ENCODE measurements at places on chromosomes 7 and 10. TPM values are rescaled to one million over a fixed set of nuclear protein-coding genes. Genes with fewer than 3 reads are reported as not detected.

DNA sequence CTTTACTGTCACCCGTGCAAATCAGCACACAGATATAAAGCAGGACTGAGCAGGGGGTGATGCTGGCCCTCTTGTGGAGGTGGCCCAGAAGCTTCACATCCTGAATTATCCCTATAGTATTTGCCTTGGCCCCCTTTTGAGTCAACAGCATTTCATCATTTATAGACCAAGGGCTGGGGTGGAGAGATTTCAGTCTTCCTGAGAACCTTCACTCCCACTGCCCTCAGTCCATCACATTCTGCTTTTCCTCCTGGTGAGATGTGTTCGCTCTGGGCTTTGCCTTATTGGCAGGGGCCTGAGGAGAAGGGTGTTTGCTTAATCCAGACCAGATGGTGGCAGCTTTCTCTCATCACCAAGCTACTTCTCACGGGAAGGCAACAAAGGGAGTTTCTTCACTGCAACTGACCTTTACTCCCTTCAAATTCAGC, 47.7 kb downstream of the NOC3L start:
- peaks cover 30% of the 10 kb centered on the region for H3K27me3 ChIP-seq
- no peaks in the 10 kb centered on the region for H3K4me1 ChIP-seq
- H3K4me3 ChIP-seq, result no peak overlapping the region

DNA sequence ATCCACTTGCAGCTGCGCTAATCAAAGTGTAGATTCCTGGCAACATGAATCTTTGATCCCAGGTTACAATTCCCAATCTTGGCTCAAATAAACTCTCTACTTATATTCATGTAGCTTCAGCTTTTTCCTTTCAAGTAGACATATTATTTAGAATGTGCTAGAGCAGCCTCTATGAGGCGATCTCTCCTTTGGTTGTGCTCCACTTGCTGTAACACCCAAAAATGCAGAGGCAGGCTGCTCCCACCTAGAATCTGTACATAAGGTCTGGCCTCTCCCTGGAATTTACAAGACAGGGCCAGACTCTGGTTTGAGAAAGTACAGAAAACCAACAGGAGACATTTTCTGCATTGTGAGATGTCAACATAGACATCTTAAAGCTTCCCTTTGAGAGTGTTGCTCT, 23.1 kb downstream of the ZNF107 start:
- no peak overlapping the region for H3K27ac ChIP-seq
- peak; percentile 20 for DNase-seq
- H3K4me1 ChIP-seq, result peaks cover 3% of the 10 kb centered on the region
- H3K27me3 ChIP-seq, result no peaks in the 10 kb centered on the region
- no peak overlapping the region for H3K4me3 ChIP-seq

The GJC3 gene
- 0.14 TPM for total RNA-seq

The TEX36 gene
- total RNA-seq, result not detected

DNA sequence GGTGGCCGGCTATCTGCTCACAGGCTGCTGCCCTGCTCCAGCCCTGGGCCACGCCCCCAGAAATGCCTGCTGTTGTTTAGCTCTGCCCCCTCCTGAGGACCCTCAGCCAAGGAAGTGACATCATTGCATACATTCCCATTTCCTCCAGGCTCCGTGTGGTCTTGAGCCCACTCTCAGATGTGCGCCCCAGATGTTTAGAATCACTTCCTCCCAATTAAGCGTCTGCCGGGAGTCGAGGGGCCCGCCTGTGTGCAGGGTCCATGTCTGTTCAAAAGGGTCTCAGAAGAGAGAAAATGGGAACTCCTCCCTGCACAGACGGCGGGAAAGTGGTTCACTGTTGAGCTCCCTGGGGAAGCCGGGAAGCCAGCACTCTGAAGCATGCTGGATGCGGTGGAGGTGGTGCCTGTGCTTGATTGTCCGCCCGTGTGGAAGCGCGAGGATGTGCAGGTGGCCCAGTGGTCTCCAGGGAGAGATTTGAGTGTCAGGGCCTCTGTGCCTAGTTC, 116.9 kb upstream of the PPIF start:
- no peak overlapping the region for H3K27ac ChIP-seq
- peaks cover 38% of the 10 kb centered on the region for H3K36me3 ChIP-seq
- no peak overlapping the region for H3K4me3 ChIP-seq
- no peak for DNase-seq
- no peaks in the 10 kb centered on the region for H3K27me3 ChIP-seq
- no peaks in the 10 kb centered on the region for H3K4me1 ChIP-seq

DNA sequence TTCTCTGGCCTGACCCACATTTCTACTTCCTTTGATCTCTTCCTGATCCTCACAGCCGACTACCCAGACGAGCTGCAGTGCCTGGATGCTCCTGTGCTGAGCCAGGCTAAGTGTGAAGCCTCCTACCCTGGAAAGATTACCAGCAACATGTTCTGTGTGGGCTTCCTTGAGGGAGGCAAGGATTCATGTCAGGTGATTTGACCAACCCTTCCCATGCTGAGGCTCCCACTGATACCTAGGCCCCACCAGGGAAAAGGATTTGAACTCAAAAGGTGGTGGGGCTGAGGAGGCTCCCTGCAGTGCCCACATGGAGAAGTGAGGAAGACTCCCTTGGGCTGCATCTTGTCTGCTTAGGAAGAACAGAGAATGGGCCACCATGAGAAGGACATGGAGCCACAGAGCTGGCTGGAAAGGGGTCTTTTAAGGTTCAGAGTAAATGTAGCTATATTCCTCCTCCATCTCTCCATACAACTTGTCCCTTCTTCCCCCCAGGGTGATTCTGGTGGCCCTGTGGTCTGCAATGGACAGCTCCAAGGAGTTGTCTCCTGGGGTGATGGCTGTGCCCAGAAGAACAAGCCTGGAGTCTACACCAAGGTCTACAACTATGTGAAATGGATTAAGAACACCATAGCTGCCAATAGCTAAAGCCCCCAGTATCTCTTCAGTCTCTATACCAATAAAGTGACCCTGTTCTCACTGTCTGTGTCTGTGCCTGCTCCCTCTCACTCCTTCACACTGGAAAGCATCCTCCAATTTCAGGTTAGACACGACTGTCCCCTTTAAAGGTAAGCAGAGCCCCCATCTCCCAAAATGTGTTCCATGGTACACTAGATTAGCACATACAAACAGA, 3.3 kb downstream of the PRSS1 start:
- no peaks in the 10 kb centered on the region for H3K27me3 ChIP-seq
- H3K4me3 ChIP-seq, result no peak overlapping the region
- H3K36me3 ChIP-seq, result no peaks in the 10 kb centered on the region
- no peaks in the 10 kb centered on the region for H3K4me1 ChIP-seq

The NPC1L1 gene
- total RNA-seq, result under 0.01 TPM

- DNase-seq, result no peak
- peak overlapping the region; percentile 48 for H3K27ac ChIP-seq
- no peaks in the 10 kb centered on the region for H3K36me3 ChIP-seq
- no peak overlapping the region for H3K4me3 ChIP-seq
- peaks cover 13% of the 10 kb centered on the region for H3K4me1 ChIP-seq
These were observed 171.2 kb downstream of the ARHGAP12 start for GRCh38 chr10:31757386-31757791.

- no peak for DNase-seq
- peaks cover 1% of the 10 kb centered on the region for H3K4me1 ChIP-seq
- no peaks in the 10 kb centered on the region for H3K27me3 ChIP-seq
- H3K36me3 ChIP-seq, result no peaks in the 10 kb centered on the region
- H3K4me3 ChIP-seq, result no peak overlapping the region
- H3K27ac ChIP-seq, result no peak overlapping the region
These were observed 14.5 kb downstream of the VENTX start for GRCh38 chr10:133252223-133252552.

The BHLHA15 gene
- total RNA-seq, result not detected

The CUX1 gene
- 35.0 TPM for total RNA-seq

GRCh38 chr10:91953600-91954160, 30.1 kb downstream of the BTAF1 start:
- H3K27ac ChIP-seq, result no peak overlapping the region
- H3K27me3 ChIP-seq, result no peaks in the 10 kb centered on the region
- no peaks in the 10 kb centered on the region for H3K4me1 ChIP-seq
- no peak for DNase-seq
- H3K4me3 ChIP-seq, result no peak overlapping the region

The UNCX gene
- 0.05 TPM for total RNA-seq

The ELMO1 gene
- 22.5 TPM for total RNA-seq

DNA sequence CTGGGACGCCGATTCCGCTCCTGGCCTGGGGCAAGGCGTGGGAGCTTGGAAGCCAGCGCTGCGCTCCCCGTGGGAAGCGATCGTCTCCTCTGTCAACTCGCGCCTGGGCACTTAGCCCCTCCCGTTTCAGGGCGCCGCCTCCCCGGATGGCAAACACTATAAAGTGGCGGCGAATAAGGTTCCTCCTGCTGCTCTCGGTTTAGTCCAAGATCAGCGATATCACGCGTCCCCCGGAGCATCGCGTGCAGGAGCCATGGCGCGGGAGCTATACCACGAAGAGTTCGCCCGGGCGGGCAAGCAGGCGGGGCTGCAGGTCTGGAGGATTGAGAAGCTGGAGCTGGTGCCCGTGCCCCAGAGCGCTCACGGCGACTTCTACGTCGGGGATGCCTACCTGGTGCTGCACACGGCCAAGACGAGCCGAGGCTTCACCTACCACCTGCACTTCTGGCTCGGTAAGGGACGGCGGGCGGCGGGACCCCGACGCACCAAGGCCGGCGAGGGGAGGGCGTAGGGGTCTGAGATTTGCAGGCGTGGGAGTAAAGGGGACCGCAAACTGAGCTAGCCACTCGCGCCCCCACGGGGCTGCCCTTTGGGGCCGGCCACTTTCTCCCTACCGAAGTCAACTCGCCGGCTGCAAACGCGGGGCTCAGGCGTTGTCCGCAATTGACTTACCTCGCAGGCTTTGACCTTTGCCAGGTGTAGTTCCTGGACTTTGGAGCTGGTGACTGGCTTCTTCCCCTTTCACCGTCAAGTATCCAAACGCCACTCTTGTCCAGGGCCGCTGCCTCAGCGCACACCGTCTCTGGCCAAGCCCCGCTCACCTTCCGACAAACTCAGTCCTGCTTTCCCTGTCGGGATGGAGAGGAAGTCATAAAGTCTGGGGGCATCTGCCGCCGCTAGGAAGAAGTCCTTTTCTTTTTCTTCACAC, at the start of gene SCIN:
Gene SCIN (plus strand): TSS at position 187 of the 928 bp plus-strand sequence. CDS start 67 bp downstream, at position 254.
- no peak within 1 kb of the TSS for H3K27ac ChIP-seq
- no peaks in the 10 kb centered on the region for H3K36me3 ChIP-seq
- H3K27me3 ChIP-seq, result peaks cover 23% of the 10 kb centered on the region
- DNase-seq, result no peak

- no peaks in the 10 kb centered on the region for H3K36me3 ChIP-seq
- no peak overlapping the region for H3K27ac ChIP-seq
These were observed 177.7 kb downstream of the ACTR3B start for GRCh38 chr7:152937282-152937681.
